ENCODE measurements at places on chromosomes 1 and 21.

GRCh38 chr1:39410915-39411436 lies 80.5 kb upstream of the BMP8A start:
- no peak for DNase-seq

DNA sequence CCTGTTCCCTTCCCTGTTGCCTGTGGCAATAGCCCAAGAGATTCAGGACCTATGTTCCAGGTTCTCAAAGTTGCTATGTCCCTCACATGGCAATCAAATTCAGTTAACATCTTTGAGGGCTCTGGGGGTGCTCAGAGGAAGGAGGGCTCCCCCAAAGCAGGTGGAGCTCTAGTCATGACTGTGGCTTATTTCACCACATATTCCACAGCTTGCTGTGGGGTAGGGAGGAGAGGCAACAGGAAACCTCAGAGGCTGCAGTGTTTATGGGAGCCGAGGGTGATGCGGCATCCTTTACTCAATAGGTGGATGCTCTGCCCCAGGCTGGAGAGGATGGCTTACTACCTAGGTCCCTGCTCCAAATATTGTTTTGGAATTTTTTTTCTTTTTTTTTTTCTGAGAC lies 1.2 kb upstream of the MKNK1 start:
- no peak for DNase-seq

DNA sequence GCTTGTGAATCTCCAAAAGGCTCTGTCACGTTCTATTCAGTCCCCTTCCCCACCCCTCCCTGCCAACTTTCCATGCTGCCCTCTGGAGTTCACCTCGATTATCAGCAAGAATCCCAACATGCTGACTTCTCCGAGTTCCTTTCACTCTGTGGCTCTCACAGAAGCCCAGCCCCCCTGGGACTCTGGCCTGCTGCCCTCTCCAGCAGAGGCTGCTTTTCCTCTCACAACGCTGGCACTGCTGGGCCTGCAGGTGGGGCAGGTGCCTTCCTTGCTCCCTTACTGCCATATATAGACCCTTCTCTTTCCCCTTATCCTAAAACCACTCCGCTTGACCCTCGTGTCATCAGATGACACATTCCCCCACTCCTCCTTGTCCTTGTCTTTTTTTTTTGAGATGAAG lies 10.2 kb upstream of the RNF186 start:
- no peak for DNase-seq

DNA sequence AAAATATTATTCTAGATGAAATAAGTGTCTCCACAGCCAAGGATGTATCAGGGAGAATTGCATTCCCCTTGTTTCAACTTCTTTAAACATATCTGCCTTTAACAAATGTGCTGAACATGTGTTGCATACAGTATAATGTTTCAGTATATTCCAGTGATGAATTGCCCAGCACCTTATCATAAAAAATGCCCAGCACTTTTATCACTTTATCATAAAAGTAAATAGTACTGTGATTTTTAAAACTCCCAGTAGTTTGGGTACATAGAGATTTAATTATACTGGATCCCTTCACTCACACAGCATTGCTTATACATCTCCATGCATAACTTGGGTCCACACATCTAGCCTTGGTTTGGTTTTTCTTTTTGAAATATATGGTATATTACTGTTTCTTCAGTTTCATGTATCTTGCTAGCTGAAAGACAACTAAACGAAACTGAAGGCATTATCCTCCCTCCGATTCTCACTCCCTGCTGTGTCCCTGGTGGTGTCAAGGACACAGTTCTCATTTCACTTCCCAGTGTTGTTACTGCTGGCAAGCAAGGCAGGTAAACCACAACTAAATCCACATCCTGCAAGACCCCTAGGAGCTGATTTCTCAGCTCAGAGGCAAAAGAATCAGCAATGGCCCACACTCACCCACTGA lies 118.2 kb upstream of the SLC44A3 start:
- DNase-seq, result no peak

DNA sequence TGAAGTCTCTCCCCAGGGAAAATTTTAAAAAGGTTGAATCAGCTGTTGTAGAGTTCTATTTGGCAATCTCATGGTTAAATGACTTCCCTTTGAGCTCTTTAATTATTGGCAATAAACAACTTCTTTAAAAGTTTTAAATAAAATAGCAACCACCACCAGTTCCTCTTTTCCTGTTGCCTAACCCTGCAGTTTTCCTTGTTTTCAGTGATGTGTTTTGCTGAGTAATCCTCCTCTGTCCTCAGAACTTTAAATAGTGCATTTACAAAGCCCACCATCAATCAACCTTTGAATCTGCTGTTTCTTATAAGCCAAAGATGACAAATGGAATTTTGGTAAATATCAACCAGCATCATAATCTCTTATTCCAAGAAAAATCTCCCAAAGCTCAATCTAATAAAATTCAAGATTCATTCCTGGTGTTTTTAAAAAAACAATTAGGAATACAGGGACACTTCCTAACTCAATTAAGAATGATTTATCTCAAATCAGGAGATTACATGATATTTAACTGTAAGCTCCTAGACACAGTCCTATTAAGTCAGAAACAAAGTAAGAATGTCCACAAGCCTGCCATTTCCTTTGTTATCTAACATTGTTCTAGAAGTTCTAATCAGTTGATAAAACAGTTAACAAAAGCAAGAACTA lies 14.8 kb downstream of the AVPR1B start:
- no peak for DNase-seq

DNA sequence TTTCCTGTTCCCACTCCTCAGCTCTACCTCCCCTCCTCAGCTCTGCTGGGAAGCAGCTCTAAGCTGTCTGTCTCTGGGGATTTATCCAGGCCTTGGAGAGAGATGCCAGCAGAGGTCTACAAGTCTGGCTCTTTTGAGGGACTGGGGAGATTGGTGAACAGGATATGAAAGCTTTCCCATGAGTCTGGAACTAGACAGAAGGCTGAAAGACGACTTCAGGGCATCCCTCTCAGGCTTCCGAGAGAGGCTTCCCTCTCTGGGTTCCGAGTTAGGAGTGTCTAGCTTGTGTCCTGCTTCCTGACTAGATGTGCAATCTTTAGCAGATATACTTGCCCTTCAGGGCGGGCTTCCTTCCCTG lies 733 bp downstream of the TMEM35B start:
- DNase-seq, result no peak

DNA sequence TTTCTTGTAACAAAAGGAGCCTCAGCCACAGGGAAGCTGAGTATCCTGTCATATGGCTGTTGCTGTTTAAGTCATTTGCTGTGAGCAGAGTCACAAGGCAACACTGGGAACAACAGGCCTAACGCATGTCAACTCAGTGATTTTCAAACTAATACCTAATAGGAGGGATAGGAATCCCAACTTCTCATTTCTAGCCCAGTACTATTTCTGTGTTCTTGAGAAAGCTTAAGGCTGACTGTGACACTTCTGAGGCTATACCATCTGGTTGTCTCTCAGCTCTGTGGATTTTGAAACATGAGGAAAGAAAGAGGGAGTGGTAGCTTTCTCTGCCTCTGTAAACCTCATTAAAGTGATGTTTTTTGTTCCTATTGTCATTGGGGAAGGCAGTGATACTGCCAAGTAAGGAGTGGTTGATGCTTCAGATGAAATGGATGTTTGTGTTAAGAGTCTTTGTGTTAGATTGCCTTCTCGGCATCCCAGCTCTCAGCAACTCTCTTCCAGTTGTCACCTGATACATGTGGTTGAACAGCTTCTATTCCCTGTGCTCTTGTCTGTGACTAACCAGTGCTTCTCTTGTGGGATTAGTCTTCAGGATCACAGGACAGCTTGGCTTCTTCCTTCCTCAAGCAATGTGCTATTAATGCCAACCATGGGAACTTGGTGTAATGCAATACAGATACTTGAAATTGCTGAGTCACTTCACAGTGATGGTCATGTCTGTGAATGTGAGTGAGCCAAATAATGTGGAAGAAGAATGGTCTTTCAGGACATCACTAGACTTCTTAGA lies 166.8 kb upstream of the IVNS1ABP start:
- no peak for DNase-seq

DNA sequence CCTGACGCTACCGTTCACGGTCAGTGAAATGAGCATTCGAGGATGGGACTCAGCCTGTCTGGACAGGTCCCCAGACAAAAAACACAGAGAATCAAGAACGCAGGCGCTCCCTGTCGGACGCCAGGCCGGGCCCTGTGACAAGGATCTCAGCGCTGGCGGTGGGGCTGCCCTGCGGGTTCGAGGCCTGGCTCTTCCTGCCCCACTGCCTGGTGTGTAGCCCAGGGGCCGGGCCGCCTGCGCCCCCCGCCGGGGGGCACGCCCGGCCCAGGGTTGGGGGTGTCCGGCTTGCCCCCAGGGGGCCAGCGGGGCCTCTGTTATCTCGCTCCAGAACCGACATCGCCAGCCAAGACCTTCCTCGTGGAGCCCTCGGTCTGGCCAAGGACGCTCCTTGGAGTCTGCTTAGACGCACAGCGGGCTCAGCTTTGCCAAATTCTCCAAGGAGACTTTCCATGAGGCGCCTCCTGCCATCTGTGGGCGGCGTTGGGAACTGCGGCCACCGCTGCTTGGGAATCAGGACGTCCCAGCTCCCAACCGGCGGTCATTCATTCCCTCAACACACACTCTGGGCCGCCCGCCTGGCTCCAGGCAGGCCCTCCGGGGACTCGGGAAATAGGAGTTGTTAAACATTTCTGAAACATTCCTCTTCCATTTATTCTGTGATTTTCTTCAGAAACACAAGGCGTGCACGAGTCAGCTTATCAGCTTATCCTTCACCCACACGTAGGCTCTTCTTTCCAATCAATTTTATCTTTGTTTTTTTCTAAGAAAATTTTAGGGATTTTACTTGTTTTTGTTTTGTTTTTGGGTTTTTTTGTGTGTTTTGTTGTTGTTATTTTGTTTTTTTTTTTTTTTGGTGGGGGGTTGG lies 11.3 kb upstream of the RIPK4 start:
- no peak for DNase-seq

DNA sequence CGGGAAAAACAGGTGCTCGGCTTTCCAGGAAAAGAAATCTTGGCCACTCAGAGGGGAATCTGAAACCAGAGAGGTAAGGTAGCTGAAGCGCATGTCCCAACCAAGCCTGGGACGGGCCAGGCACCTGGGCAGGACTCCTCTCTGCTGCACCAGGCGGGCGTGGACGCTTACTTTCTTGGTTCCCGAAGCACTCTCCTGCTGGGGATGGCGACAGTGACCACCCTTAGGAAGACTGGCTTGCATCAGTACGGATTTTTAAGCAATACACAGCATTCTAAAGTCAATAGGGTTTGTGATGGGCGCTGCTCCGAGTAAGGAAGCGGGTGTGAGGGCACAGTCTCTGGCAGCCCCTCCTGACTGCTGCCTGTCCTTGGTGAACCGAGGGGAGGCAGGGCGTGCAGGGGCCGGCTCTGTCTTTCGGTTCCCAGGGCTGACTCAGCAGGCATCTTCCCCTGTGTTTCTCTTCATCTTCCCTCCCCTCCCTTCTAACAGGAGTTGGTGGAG lies 74.9 kb upstream of the ANGPTL1 start:
- DNase-seq, result no peak

GRCh38 chr1:223763881-223764280 lies 51.5 kb downstream of the CAPN2 start:
- DNase-seq, result no peak

DNA sequence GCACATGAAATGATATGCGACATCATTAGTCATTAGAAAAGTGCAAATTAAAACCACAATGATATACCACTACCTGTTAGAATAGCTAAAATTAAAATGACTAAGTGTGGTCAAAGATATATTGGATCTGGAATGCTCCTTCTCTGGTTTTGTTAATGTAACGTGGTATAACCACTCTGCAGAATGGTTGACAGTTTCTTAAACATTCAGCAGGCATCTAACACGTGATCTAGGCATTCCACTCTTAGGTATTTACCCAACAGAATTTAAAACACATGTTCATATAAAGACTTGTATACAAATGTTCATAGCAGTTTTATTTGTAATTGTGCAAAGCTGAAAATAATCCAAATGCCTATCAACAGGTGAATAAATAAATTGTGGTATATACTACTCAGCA lies 165.0 kb upstream of the PLXNA2 start:
- DNase-seq, result no peak

DNA sequence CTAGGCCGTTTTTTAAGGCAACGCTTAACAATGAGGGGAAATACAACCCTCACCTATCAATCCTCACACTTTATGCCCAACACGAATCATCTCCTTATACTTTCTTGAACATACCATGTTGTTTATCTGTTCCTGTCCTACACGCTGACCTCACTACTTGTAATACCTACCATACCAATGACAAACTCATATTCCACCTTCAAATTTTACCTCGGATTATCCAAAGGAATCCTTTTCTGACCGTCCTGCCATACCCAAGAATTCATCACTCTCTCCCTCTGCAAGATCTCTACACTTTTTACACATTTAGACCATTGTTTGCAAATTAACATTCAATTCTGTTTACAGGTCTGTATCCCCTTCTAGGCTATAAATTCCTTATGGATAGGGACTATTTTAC lies 64.4 kb upstream of the GUCA2A start:
- no peak for DNase-seq

- no peak for DNase-seq
Measured at GRCh38 chr1:79052829-79053449, 46.4 kb upstream of the ADGRL4 start.

DNA sequence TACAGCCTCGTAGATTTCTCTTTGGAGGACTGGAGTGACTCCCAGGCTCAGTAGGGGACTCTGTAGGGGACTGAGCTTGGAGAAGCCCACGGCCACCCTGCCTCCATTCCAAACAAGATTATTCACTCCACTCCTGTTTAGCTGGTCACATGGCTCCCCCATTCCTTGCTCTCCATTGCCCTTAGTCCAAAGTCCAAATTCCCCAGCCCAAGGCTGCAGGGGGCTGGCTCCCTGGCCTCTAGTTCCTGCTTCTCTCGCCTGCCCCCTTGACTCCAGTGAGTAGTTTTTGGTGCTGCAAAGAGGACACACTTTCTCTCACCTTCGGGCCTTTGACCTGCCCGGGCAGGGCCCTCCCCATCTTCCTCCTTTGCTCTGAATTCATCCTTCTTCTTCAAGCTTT lies 403.3 kb downstream of the KIF26B start:
- DNase-seq, result no peak

- DNase-seq, result no peak
Measured at GRCh38 chr1:9149837-9150581, 21.1 kb upstream of the GPR157 start.

DNA sequence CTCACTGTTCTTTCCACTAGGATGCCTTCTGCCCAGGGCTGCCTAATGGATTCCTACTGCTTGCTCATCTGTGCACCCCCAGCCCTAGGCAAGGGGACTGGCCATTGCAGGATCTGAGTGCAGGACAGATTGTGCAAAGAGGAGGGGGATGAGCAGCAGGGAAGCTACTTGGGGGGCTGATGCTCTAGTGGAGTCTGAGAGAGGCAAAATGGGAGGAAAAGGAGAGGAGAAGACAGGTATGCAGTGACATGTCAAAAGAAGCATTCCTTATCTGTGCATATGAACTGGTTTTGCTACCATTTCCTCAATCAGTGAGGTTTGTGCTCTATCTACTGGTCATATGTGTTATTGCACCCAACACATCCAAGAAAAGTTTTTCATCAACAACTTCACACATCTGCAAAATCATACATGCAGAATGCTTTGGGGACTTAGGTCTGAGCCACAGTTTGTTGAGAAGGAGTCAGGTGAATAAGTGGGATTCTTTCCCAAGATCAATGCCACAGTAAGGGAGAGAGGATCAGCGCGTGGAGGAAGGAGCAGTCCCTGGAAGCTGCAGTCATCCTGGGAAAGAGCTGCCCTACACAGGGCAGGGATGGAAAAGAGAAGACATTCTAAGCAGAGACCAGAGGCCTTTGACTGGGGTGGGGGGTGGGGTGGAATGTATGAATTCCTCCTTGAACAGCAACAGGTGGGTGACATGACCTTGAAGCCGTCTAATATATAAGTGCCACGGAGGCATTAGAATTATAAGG lies 14.4 kb downstream of the SLC5A9 start:
- no peak for DNase-seq

GRCh38 chr1:196361112-196361714 lies 247.0 kb downstream of the KCNT2 start:
- DNase-seq, result no peak

Data from activated CD4-positive, CD25-positive, alpha-beta regulatory T cell (primary cell).